CD4-positive, alpha-beta T cell treated with Interleukin-2 at 100 ng/mL for 4 hours (primary cell): ENCODE measurements at places on chromosomes 16 and 17.

DNA sequence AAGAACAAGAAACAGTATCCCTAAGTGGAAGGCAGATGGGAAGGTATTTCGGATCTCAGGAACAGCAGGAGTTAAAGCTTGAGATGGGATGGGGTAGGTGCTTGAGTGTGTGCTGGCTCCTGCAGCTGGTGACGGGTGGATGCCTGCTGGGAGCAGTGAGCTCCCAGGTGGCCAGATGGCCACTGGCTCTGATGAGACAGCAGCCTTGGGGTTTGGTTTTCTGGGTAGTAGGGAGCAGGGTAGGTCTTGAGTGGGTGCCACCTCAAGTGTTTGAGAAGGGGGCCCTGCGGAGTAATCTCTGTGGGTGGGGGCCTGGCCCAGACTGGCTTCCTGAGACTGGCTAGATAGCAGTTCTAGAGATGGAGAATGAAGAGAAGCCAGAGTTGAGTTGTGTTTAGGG, 10.3 kb downstream of the EPN2 start:
- no peak for DNase-seq

GRCh38 chr17:39264119-39264518, 38.4 kb upstream of the STAC2 start:
- DNase-seq = no peak

- DNase-seq = no peak
These were observed 174.6 kb upstream of the ZNF469 start for GRCh38 chr16:88208112-88208511.

DNA sequence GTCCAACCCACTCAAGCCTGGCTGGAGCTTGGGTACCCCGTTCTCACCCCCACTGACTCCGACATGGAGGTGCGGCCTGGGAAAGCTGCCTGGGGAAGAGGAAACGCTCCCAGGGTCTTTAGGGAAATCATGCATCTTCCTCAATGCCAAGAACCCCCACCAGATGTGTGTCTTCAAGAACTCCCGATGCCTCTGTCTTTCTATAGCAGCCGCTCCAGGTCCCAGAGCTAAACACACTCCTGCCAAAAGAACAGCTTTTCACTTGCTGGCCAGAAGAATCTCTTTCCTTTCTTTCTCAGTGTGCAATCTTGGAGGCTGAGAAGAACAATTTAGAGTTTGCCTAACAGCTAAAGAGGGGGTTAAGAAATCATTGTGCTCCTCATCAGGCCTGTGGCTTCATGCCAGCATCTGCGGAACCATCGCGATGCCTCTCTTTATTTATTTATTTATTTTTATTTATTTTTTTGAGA, 41.1 kb upstream of the MTSS2 start:
- DNase-seq = no peak

DNA sequence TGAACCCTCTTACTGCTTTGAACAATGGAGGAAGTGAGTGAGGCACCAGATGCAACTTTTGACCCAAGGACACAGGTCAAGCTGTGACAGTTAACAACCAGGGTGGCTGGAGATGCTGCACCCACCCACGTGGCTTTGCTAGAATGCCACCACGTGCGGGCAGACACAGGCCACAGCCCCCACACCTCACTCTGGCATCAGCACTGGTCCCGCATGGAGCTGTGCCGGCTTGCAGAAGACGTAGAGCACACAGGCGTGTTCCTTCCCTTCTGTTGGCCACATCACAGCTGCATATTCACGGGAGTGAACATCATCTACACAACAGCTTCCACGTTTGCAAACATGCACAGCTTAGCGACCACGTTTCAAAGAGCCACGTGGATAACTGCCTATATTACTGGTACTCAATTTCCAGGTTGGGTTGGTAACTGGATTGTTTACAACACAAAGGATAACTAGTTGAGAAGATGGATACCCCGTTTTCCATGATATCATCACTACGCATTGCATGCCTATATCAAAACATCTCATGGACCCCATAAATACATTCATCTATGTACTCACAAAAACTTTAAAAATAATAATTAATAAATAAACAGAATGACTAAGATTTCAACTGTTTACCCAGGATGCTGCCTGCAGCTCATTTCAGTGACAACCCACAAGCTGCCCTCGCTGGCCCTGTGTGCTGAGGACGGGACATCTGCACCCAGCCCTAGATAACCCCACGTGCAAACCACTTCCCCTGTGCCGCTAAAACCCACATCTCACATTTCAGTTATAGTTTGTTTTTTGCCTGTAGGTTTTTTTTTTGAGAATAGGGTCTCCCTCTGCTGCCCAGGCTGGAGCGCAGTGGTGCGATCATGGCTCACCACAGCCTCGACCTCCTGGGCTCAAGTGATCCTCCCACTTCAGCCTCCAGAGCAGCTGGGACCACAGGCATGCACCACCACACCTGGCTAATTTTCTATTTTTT, 132.0 kb downstream of the ANKRD11 start:
- peak; percentile 52 for DNase-seq

- DNase-seq = no peak
These were observed 71.6 kb downstream of the GSG1L start for GRCh38 chr16:27991876-27992275.

GRCh38 chr16:47375423-47375822, 85.4 kb downstream of the ITFG1 start:
- no peak for DNase-seq

DNA sequence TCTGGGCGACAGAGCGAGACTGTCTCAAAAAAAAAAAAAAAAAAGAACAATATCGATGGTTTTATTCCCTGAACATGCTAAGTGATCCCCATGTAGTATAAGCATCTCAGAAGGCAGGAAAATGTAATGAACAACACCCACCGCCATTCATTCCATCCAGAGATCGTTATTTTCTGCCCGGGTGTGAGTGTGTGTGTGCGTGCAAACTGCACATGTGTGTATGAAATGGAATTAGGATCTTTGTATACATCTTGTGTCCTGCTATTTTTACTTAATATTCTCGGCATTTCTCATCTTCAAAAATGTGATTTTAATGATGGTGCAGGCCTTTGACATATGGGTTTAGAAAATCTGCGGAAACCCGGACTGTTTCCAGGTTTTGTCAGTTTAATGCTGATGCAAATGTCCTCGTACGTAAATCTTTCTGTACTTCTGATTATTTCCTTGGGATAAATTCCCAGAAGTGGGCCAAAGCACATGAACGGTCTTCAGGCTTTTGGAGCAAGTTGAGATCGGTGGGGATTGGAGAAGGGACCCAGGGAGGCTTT, 254.8 kb downstream of the SEC14L1 start:
- no peak for DNase-seq

DNA sequence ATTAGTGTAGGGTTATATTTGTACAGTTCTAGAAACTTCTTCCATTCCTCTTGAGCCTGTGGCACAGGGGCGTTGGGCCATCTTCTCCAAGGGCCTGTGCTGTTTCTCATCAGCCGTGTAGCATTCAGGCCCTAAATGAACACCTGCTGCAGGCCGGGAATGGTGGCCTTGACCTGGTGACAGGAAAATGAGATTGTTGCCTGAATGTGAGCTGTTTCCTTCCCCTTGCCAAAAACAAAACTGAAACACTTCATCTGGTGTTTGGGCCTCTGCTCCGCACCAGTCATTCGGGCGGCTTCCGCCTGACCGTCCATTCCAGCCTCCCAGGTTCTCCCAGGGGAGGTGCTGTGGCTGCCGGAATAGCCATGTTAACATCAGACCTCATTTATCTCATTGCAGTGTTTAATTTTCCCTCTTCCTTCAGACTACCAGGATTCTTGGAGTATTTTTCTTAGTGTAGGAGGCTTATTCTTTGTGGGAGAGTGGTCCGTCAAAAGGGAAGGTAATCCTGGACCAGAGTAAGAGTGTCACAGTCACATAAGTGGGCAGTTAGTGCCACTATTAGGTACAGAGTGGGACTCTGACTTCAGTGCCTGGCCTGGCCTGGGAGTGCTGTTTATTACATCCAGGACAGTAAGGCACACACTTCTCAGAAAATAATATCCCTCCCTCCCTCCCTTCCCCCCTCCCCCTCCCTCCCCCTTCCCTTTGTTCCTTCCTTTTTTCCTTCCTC, 61.9 kb downstream of the WWP2 start:
- DNase-seq = no peak

DNA sequence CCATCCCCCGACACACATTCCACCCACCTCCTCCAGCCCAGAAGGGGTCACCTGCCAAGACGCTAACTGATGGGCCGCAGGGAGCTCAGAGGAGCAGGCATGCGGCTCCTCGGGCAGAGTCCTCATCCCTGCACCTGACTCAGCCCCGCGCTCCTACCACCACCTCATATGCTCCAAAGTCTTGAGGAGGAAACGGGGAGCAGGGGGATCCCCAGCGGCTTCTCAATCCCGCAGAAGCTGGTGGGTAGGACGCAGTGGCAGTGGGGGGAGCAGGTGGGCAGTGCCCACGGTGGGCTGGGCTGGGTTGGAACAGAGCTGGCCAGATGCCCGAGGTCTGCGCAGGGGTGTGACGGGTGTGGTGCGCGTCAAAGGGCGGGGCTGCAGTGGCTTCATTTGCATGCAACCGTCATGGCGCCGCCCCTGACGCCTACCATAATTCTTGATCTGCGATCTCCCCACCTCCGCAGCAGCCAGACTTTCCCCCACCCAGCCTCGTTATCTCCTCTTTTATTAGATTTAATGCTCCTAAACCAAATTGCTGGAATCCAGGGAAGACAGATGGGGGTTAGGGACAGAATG, 39.0 kb upstream of the EMP2 start:
- no peak for DNase-seq

- no peak for DNase-seq
These were observed 91.8 kb upstream of the CLEC18A start for GRCh38 chr16:69859105-69859989.
